ENCODE measurements at places on chromosomes 4 and X. TPM values are rescaled to one million over a fixed set of nuclear protein-coding genes. Genes with fewer than 3 reads are reported as not detected.

Gene BMPR1B
- 6.0 TPM for total RNA-seq

Gene SPARCL1
- total RNA-seq, result 299 TPM

Gene GAGE1
- not detected for total RNA-seq

Gene APLN
- 4.2 TPM for total RNA-seq

Gene PPEF1
- total RNA-seq, result 0.71 TPM

Data from lower lobe of right lung (tissue), 2 donors.